ENCODE measurements at places on chromosomes 6 and 20. TPM values are rescaled to one million over a fixed set of nuclear protein-coding genes. Genes with fewer than 3 reads are reported as not detected.

DNA sequence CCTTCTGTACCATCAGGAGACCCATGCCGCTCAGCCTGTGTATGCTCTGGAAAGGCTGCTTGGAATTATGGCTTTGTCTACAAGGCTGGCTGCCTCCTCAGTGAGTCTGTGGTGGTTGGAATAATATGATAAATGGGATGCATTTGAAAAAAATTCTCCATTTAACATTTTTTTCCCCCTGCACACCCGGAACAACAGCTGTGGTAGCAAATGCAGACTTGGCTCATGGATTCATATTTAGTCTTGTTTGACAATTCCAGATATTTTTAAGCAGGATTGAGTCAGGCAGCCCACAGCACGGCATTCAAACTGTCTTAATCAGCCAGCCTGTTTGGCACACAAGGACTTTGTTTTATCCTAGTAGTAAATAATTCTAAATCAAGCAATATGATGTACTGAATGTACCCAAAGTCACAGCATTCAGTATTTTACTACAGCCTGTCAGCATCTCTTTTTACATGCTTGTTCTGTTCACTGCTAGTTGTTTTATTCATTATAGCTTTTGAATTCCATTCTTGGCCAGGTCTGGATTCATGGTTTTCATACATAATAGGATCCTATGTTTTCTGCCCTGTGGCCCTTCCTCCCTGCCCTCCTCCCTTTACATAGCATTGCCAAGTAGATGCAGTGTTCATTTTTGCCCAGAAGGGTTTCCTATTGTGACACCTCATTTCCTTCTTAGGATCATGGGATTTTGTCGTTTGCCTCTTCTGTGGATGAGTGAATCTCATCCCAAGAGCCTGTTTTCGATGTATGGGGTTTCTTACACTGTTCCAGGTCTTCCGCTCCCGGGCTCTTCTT is 68.1 kb downstream of the LRRC1 start:
- H3K36me3 ChIP-seq = no peaks in the 10 kb centered on the region
- H3K27me3 ChIP-seq = no peaks in the 10 kb centered on the region
- no peak for DNase-seq
- H3K27ac ChIP-seq = no peak overlapping the region

GRCh38 chr20:43028470-43028869 is 161.2 kb downstream of the PTPRT start:
- H3K27ac ChIP-seq = no peak overlapping the region
- H3K27me3 ChIP-seq = peaks cover 2% of the 10 kb centered on the region
- no peak overlapping the region for H3K4me3 ChIP-seq
- H3K4me1 ChIP-seq = no peaks in the 10 kb centered on the region

GRCh38 chr6:14017626-14018475 is 93.1 kb downstream of the RNF182 start:
- H3K27me3 ChIP-seq = peaks cover 7% of the 10 kb centered on the region
- H3K36me3 ChIP-seq = no peaks in the 10 kb centered on the region
- H3K27ac ChIP-seq = no peak overlapping the region
- H3K4me1 ChIP-seq = no peaks in the 10 kb centered on the region
- DNase-seq = no peak

GRCh38 chr6:7127680-7128079 is 19.9 kb downstream of the RREB1 start:
- no peak for DNase-seq
- H3K36me3 ChIP-seq = peaks cover 52% of the 10 kb centered on the region

GRCh38 chr6:117607511-117607910 is 5.2 kb upstream of the GOPC start:
- H3K4me3 ChIP-seq = no peak overlapping the region
- no peak overlapping the region for H3K27ac ChIP-seq
- H3K4me1 ChIP-seq = peaks cover 5% of the 10 kb centered on the region
- no peaks in the 10 kb centered on the region for H3K36me3 ChIP-seq
- DNase-seq = no peak

DNA sequence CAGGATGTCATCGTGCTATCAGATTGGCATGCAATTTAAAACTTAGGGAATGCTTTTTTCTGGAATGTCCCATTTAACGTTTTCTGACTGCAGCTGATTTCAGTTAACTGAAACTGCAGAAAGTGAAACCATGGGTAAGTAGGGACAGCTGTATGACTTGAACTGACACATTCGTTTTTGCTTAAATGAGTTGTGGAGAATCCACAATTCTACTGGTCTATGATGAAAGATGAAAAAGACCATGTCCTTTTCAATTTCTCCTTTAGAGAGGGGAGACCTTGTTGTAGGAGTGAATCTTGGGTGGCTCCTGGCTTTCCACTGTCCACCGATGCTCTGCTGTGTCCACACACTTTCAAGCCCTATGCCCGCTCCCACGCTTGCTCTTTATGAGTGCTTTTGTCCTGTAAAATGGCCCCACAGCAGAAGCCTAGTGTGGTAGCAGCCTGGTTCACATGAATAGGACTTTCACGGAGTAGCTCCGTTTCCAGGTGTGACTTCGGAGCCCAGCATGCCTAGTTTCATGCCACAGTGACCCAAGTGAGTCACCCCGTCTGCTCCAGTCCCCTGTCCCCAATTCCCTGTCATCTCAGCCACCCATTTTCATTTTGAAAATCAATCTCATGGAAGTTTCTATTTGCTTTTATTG is 21.9 kb downstream of the DYNLT1 start:
- no peak overlapping the region for H3K4me3 ChIP-seq
- peaks cover 34% of the 10 kb centered on the region for H3K36me3 ChIP-seq
- H3K27me3 ChIP-seq = no peaks in the 10 kb centered on the region
- DNase-seq = no peak

DNA sequence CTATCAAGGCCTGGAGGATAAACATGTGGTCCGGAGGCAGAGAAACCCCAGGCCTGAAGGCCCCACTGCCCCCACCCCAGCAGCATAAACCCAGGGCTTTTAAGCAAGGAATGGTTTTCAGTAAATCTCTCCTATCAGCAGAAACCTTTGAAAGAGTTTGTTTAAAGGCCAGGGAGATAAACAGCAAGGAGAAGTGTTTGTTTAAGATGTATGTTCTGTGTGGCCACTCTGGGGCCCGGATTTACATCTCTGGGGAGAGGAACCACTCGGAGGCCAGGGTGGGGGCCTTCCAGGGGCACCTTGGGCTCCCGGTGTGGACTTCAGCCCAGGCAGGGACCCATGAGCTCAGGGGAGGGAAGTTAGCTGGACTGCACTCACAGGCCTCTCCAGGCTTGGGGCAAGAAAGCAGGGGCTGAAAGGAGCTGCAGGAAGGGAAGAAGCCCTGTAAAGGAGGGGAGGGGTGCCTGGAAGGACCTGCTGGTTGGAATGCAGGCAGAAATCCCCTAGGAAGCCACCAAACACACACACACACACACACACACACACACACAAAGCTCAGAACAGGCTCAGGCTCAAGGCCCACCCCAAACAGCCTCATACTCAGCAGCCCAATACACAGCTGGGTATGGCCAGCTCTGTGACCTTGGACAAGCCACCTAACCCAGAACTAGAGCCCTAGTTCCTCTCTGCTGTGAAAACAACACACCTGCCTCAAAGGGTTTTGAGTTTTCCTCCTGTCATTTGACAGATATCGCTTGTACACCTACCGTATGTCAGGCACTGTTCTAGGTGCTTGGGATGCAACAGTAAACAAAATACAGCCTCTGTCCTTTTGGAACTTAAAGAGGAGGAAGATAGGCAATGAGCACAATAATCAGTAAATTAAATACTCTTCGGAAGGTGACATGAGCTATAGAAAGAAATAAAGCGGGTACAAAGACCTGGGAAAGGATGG is 26.2 kb upstream of the FOXP4 start:
- no peaks in the 10 kb centered on the region for H3K4me1 ChIP-seq
- peaks cover 6% of the 10 kb centered on the region for H3K27me3 ChIP-seq
- DNase-seq = no peak
- H3K36me3 ChIP-seq = no peaks in the 10 kb centered on the region
- H3K4me3 ChIP-seq = no peak overlapping the region

- peaks cover 17% of the 10 kb centered on the region for H3K27me3 ChIP-seq
- peaks cover 31% of the 10 kb centered on the region for H3K4me1 ChIP-seq
- no peak overlapping the region for H3K4me3 ChIP-seq
- DNase-seq = no peak
Observed at GRCh38 chr6:150256618-150257272, 112.1 kb upstream of the IYD start.

DNA sequence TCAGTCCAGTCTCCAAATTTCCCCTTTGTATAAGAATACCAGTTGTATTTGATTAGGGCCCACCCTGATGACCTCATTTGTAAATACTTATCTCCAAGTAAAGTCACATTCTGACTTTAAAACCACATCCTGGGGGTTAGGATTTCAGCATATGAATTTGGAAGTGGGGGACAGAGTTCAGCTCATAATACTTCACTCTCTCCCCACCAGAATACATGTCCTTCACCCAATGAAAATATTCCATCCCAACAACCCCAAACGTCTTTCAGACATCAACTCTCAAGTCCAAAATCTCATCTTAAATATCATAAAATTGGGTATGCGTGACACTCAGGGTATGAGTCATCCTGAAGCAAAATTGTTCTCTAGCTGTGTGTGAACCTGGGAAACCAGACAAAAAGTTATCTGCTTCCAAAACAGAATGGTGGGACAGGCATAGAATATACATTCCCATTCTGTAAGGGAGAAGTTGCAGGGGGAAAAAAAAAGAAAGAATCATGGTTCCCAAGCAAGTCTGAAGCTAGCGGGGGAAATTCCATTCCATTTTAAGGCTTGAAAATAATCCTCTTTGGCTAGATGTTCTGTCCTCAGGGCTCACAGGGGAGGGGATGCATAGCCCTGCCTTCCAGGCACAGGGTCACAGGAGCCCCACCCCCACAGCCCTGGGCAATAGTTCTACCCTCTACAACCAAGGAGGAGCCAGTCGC is 113.9 kb downstream of the ADAT2 start:
- peaks cover 9% of the 10 kb centered on the region for H3K4me1 ChIP-seq
- H3K4me3 ChIP-seq = no peak overlapping the region
- H3K27me3 ChIP-seq = no peaks in the 10 kb centered on the region
- H3K27ac ChIP-seq = no peak overlapping the region
- no peak for DNase-seq

DNA sequence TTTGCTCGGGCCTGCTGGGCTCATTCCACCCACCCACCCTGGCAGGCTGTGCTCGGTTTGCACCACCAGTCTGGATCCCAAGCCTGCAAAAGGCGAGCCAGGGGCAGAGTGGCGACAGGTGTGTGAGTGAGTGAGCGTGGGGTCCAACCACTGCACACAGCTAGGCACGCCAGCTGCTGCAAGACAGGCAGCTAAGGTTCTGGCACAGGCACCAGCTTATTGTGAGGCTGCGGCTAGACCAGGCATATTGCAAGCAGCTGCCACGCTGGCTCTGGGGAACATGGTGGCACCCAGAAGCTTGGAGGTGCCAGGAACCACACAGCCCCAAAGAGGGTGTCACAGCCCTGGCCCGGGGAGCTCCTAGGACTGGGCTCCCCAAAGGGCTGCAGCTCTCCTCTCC is 205.1 kb downstream of the ANKRD60 start:
- peaks cover 9% of the 10 kb centered on the region for H3K27me3 ChIP-seq
- DNase-seq = no peak
- H3K36me3 ChIP-seq = no peaks in the 10 kb centered on the region
- no peak overlapping the region for H3K4me3 ChIP-seq
- H3K27ac ChIP-seq = no peak overlapping the region

DNA sequence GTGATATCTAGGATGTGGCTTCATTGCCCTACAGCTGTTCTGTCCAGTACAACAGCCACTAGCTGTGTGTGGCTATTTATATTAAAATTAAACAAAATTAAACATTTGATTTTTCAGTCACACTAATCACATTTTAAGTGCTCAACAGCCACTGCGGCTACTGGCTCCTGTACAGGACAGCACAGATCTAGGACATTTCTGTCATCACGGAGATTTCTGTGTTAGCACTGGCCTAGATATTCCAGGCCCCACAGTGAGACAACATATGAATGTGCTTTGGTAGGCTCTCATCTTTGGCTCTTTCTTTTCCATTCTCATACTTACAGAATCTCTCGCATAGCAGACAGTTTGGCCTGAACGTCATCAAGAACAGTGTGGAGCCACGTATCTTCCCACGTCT is 48.4 kb upstream of the ZBTB24 start:
- no peak overlapping the region for H3K4me3 ChIP-seq
- H3K4me1 ChIP-seq = peaks cover 2% of the 10 kb centered on the region
- no peaks in the 10 kb centered on the region for H3K36me3 ChIP-seq
- H3K27me3 ChIP-seq = no peaks in the 10 kb centered on the region
- no peak overlapping the region for H3K27ac ChIP-seq

GRCh38 chr6:149854532-149854931 is 9.6 kb downstream of the LRP11 start:
- H3K36me3 ChIP-seq = no peaks in the 10 kb centered on the region
- H3K4me3 ChIP-seq = no peak overlapping the region
- peaks cover 7% of the 10 kb centered on the region for H3K4me1 ChIP-seq
- peaks cover 20% of the 10 kb centered on the region for H3K27me3 ChIP-seq
- no peak overlapping the region for H3K27ac ChIP-seq
- DNase-seq = no peak

DEF6 gene
- total RNA-seq = 99.1 TPM

DNA sequence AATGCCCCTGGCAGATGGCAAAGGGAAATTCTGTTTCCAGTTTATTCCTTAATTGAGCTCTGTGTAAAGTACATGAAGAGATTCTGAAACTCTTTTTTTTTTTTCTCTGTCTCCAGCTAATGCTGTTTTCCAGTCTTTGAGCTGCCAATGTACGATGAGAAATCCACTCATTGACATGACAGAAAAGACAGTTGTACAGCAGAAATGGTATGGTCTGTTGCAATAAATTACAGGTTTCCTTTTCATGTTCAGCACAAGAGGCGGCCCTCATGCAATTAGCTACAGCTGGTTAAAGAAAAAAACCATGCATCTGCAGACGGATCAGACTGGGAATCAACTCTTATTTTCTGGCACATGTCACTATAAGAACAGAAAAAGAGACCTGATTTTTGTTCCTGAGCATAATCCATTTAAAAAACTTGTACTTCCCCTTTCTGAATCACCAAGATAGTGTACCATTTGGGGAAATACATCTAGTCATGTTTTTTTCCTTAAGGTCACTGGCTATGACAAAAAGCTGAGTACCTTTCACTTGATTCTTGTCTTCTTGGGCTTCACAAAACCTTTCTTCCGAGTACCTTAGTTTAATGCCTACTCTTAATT is 289.8 kb upstream of the PREP start:
- H3K4me3 ChIP-seq = no peak overlapping the region
- DNase-seq = no peak
- H3K4me1 ChIP-seq = peaks cover 2% of the 10 kb centered on the region
- no peak overlapping the region for H3K27ac ChIP-seq
- H3K27me3 ChIP-seq = peaks cover 14% of the 10 kb centered on the region
- H3K36me3 ChIP-seq = no peaks in the 10 kb centered on the region

IL17F gene
- 0.76 TPM for total RNA-seq

- H3K4me3 ChIP-seq = no peak overlapping the region
- H3K4me1 ChIP-seq = no peaks in the 10 kb centered on the region
- no peak overlapping the region for H3K27ac ChIP-seq
Observed at GRCh38 chr20:42492290-42492689, 697.4 kb downstream of the PTPRT start.
